ENCODE measurements at places on chromosomes 11 and 22.

GRCh38 chr11:47607380-47607779 is 13.2 kb upstream of the C1QTNF4 start:
- no peak for DNase-seq

- no peak for DNase-seq
Observed at GRCh38 chr11:15430381-15430780, 315.7 kb downstream of the INSC start.

DNA sequence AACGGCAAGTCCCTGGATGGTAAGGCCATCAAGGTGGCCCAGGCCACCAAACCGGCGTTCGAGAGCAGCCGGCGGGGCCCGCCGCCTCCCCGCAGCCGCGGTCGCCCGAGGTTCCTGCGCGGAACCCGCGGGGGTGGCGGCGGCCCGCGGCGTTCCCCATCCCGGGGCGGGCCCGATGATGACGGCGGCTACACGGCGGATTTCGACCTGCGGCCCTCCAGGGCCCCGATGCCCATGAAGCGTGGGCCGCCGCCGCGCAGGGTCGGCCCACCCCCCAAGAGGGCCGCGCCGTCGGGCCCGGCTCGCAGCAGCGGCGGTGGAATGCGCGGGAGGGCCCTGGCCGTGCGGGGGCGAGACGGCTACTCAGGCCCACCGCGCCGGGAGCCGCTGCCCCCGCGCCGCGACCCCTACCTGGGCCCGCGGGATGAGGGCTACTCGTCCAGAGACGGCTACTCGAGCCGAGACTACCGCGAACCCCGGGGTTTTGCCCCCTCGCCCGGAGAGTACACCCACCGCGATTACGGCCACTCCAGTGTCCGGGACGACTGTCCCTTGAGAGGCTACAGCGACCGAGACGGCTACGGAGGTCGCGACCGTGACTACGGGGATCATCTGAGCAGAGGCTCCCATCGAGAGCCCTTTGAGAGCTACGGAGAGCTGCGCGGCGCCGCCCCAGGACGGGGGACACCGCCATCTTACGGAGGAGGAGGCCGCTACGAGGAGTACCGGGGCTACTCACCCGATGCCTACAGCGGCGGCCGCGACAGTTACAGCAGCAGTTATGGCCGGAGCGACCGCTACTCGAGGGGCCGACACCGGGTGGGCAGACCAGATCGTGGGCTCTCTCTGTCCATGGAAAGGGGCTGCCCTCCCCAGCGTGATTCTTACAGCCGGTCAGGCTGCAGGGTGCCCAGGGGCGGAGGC is 792 bp downstream of the RBMXL2 start:
- DNase-seq, result no peak

GRCh38 chr11:122069707-122070360 is 46.2 kb downstream of the BLID start:
- DNase-seq, result no peak

- no peak for DNase-seq
Observed at GRCh38 chr11:61377461-61378160, 14.8 kb upstream of the TMEM216 start.

- no peak for DNase-seq
Observed at GRCh38 chr22:40519284-40519947, 117.1 kb downstream of the MRTFA start.

DNA sequence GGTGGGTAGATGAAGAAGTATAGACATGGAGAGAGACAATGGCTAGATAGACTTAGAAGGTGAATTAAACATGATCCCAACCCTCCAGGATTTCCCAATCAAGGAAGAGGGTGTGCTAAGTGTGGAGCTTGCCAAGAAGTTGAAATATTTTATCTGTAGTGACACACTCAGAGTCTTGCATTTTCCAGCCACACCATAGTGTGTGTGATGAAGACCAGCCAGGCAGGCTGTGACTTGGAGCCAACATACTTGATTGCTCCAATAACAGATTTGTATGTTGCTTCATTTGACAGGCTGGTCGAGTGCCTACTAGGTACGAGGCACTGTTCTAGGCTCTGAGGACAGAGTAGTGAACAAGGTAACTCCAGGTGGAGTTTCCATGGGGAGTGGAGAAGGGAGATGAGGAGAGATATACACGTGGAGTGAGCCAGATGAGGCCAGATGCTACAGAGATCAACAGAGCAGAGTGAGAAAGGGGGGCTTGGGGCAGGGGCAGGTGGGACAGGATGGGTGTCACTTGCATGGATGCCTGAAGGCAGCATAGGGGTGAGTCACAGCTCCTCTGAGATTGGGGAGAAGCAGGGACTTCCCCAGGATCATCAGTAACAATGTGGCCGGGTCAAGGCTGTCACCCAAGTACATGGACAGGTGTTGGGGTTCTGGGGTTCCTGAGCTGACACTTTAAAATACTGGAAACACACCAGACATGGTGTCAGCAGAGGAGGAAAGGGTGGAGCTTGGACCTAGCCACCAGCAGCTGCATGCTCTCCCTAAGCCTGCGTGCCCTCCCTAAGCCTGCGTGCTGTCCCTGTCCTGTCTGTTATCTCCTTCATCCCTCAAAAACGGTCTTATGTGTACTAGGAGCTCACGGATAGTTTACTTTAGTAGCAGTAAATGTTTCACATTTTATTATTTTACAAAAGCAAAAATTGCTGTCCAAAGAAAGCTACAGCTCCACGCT is 23.6 kb downstream of the PDGFB start:
- DNase-seq, result no peak

- DNase-seq, result no peak
Observed at GRCh38 chr11:17369094-17369493, 17.5 kb downstream of the NCR3LG1 start.

DNA sequence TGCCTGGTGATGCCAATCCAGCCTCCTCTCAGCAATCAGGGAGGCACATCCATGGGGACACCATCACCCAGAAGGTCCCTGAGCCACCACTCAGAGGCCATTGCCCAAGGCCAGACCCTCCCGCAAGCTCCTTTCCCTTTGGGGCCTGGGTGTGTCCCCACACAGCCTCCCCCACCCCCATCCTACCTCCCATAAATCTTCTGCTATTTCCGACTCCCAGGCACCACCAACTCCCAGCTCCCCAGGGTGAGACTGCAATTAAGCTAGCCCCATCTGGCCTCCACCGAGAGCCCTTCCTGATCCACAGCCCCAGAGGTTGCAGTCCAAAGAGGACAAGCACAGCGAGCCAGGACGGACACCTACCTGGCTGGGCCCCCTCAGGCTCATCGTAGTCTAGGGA is 6.3 kb downstream of the ARHGAP1 start:
- no peak for DNase-seq

GRCh38 chr11:72240461-72241290 is 3.3 kb downstream of the PHOX2A start:
- DNase-seq, result no peak

DNA sequence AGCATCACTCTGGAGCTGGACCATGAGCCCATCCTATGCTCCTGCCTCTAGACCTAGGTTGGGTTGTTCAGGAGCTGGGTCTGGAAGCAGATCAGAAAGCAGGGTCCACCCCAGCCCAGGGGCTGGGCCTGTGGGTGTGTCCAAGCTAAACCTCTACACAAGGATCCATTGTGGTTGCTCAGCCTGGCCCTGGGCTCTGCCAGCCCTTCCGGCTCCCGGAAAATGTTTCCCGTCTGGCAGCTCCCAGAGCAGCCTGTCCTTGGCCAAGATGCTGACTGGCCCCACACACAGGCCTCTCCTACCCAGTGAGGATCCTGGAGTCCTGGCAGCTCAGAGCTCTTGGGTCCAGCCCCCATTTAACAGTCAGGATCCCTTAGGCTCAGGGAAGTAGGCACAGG is 35.3 kb upstream of the FCHSD2 start:
- DNase-seq, result no peak

GRCh38 chr11:120079750-120080610 is 57.9 kb downstream of the TRIM29 start:
- peak; percentile 7 for DNase-seq

DNA sequence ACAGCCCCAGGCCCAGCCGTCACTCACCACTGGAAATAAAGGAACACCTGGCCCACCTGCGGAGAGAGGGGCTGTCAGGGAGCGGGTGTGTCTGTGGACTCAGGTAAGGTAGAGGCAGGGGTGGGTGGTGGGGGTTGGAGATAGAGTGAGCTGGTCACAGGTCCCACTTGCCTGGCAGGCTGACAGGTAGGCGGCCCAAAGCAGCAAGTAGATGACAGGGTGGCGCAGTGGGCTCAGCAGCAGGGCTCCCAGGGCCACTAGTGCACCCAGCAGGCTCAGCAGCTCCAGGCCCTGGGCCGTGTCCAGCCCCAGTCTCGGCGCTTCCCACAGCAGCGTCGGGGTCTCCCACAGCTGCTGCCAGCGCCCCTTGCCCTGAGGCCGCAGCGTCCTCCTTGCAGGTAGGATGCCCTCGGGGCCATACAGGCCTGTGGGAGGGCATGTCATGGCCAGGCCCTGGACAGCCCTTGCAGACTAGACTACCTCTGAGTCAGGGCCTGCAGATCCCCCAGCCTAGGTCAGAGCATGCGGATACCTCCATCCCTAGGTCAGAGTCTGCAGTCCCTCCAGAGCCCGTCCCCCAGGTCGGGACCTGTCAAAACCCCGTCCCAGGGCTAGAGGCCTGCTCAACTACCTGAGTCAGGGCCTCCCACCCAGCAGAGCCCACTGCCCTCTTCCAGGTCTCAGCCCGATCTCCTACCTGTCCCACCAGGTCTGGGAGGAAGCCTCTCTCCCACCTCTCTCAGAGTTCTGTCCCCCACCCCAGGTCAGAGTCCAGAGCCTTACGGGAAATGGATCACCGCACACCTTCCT is 686 bp downstream of the LMF2 start:
- no peak for DNase-seq

DNA sequence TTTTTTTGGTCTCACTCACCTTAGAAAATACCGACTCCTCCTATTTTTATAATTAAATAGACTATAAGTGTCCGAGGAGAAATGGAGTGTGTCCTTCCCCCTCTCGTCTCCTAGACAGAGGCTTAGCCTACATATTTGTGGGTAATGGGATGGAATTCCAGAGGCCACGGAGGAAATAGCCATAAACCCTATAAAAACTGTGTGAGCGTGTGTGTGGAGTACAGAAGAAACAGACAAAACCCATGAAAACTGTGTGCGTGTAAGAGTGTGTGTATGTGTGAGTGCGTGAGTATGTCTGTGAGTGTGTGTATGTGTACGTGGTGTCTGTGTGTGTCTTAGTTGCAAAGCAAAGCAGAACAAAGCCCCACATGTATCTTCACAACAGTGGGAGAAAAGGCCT is 883.5 kb downstream of the OPCML start:
- DNase-seq, result no peak

DNA sequence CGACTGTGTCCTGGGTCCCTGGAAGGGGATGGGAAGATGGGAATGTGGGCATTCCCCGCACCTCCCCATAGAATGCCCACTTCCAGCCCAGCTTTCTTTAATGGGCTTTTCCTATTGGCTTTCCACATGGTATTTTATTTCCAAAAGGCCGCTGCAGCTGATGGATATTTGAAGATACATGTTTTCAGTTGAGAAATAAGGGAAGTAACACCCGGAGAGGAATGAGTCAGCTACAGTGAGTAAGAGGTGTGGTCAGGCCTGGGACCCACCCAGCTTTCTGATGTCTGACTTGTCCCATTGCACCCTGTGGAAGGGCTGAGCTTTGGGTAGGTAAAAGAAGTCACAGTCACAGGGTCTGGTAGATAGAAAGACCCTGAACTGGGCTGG is 476.9 kb downstream of the MIAT start:
- no peak for DNase-seq

GRCh38 chr11:90288212-90288821 is 65.5 kb upstream of the CHORDC1 start:
- DNase-seq, result no peak

GRCh38 chr11:128187835-128188234 is 399.5 kb downstream of the ETS1 start:
- DNase-seq, result no peak

DNA sequence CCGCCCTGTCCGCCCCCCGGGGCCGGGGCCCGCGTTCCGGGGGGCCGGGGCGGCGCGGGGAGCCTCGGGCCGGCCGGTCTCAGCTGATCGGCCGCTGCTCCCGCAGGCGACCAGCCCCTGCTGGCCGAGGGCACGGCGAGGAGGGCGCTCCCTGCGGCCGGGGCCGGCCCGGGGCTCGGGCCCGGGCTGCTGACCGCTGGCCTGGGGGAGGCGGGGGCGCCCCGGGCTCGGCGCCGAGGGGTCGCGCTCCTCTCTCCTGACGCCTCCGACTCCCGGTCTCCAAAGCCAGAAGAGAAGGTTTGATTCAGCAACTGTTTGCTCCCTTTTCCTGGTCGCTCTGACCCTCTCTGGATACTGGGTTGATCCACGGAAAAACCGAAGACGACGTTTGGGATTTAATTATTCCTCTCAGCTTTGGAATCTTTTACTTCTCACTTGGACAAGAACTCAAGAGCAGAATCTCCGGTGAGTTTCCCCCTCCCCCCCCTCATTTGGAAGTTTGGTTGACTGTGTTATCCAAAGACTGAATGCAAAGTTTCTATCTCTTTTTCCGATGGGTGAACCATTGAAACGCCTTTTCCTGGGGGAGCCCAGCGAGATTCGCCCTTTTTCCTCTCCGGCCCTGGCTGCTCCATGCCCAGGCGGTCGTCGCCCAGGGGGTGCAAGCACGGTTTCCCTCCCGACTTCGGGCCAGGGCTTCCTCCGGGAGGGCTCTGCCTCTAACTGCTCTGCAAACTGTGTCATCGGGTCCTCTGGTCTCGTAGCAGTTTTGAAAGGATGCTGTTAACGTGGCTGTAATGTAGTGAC is 725 bp downstream of the KDM2A start:
- peak; percentile 16 for DNase-seq

DNA sequence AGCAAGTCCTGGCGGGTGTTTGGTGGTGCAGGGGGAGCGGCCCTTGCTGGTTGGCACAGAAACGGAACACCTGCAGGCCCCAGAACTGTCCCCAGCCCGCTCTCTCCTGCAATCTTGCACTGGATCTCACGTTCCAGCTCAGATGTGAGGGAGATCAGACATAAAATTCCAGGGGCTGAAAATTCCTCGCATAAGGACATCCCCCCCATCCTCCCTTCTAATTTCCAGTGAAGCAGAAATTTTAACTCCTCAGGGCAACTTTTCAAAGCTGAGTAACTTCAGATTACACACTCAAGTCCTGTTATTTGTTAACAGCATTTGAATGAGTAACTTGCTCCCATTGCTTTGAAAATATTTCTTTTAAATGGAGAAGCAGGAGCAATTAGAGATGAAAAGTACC is 40.3 kb upstream of the RASSF10 start:
- no peak for DNase-seq

GRCh38 chr22:38033522-38034277 is 23.5 kb upstream of the PICK1 start:
- DNase-seq, result no peak

- no peak for DNase-seq
Observed at GRCh38 chr11:69325446-69325845, 31.5 kb downstream of the MYEOV start.
